ENCODE measurements at places on chromosomes 3 and 15.

DNA sequence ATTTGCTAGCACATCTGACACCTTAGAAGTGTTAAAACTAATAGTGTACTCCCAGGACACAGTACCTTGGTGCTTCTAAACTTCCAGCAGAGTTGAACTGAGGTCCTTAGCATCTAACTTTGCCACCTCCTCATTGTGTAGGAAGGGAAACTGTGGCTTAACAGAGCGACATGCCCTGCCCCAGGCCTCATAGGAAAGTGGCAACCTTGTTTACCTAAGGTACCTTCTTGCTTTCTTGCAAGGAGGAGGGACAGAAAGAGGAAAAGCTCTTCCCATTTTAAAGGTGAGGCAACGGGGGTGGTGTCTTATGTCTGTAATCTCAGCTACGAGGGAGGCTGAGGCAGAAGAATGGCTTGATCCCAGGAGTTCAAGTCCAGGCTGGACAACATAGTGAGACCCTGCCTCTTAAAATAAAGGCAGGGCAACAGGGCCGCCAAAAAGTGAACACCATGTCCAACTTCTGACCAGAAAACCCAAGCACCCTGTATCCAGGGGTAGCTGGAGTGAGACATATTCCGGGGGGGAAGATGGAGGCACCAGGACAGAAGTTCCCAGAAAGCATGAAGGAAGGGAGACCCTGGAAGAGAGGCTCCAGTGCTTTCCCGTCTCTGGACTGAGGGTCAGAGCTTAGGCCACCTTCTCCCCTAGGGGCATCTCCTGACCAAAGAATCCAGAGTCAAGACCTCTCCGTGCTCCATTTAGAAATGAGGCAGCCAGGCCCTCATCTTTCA, 540 bp upstream of the KLHL40 start:
- DNase-seq, result no peak

DNA sequence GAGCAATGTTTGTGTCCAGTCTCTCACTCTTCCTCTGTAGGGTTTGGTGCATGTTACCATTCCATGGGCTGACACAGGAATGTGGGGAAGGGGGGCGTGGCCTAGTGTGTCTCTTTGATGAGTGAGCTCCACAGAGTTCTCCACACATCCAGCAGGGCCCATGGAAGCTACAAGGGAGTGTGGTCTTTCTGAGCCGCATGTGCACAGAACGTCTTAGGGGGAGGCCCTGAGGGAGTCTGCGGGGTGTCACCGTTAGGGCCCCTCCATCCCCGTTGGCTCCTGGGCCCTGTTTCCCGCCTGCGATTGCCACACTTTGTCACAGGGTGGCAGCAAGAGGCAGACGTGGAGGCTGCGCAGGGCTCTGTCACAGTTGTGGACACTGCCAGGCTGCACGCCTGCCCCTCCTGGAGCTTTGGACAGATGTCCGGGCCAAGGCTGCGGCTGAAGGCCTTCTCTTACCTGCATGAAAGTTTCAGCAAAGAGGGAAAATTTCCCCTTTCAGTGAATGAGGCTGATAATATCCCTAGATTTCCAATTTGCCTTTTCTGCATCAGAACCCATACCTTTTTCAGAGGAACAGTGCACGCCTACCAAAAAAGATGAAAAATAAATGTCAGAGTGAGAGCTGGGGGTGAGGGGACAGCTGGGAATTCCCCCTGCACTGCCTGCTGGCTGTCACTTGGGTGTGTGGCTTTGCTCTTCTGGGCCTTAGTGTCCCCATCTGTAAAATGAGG, 24.3 kb downstream of the CACNA2D3 start:
- DNase-seq, result peak; percentile 41

DNA sequence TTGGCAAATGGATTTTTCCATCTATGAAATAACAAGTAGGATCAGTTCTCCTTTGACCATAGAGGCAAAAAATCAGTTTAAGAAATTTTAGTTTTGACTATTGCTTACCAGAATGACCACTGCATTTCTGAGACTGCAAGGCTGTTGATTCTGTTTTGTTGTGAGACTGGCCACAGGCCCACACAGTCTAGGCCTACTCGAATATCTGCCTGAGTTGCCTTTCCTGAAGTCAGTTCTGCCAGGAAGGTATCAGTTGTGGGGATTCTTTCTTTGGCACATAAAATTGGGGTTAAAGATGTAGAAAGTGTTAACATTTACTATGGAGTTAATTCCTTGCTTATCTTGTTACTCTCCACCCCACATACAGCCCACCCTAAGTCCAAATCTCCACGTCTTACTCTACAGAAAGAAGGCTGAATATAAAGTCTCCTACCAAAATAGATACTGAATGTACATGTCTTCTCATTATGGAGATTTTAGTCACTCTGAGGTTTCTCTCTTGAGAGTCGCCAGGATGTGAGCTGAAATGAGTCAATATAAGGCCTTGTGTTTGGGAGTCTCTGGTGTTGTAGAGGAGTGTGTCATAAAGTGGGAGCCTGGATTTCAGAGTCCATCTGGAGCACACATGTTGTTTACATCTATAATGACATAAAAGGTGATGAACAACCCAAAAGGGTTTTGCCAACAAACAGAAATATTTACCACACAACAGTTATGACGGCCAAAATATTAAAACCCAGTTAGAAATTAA, 45.0 kb upstream of the WWTR1 start:
- DNase-seq, result no peak

DNA sequence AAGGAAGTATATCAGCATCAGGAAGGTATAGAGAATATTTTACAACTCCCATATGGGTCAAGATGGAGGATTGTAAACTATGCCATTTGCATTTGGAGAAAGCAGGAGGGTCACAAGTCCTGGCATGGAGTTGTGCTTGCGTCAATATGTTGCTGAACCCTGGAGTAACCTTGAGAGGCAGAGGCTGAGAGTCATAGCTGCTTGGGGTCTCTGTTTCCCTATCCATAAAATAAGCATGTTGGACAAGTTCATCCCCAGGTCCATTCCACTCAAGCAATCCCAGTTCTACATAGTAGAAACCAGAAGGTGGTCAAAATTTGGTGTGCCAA, 273.6 kb downstream of the MECOM start:
- DNase-seq, result no peak

DNA sequence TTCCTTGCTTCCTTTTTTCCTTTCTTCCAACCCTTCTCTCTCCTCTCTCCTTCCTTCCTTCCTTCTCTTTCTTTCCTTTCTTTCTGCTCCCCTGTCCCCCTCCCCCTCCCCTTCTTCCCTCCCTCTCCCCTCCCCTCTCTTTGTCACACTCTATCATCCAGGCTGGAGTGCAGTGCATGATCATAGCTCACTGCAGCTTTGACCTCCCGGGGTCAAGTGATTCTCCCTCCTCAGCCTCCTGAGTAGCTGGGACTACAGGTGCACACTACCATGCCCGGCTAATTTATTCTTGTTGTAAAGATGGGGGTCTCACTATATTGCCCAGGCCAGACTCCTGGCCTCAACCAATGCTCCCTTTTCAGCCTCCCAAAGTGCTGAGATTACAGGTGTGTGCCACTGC, 18.7 kb downstream of the NFKBIZ start:
- DNase-seq, result no peak

GRCh38 chr15:35078221-35078915, 6.7 kb downstream of the NANOGP8 start:
- peak; percentile 15 for DNase-seq

- DNase-seq, result no peak
These were observed 34.3 kb upstream of the APH1B start for GRCh38 chr15:63243101-63243500.

DNA sequence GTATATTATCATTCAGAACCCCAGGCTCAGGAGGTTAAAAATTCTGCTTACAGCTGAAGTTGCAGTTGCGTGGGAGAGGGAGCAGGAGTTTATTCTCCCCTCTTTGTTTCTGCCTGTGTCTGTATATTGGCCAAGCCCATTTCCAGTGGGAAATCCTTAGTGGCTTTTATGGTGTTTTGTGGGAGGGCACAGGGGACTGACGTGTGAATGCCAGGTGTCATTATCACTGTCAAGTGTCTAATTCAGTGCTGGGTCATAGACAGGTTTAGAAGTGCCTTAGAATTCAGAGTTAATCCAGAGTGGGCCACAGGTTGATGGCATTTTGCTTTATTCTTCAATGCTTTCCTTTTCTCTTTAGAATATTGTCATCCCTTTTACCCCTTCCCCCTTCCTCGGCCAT, 33.4 kb downstream of the SLCO3A1 start:
- DNase-seq, result no peak

- peak; percentile 6 for DNase-seq
These were observed 6.5 kb upstream of the TBC1D23 start for GRCh38 chr3:100254168-100254777.

DNA sequence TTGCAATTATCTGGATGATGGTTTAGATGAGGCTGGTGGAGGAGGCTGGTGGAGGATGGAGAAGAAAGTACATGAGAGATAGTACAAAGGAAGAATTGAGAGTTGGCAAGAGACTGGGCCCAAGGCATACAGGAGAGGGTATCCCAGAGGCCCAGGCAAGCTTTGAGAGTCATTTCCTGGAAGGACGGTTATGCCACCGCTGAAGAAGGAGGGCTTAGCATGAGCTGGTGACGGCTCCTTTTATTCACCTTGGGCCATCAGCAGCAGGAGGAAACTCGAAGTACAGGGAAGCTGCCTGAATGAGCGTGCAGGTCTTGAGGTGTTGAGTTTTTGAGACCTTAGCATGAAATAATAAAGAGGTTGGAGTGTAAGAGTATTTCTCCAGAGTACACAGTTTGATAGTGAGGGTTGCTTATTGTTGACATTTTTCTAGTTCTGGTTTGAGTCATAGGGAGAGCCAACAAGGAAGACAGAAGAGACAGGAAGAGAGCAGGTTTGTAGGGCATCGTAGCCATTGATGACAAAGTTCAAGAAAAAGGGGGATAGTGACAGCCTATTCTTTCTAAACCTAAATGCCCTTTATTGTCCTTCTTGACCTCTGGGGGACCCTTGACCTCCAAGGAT, 13.8 kb downstream of the THSD4 start:
- DNase-seq, result no peak

- no peak for DNase-seq
These were observed at the start of gene CCDC54 for GRCh38 chr3:107377151-107377550. TSS of gene CCDC54 (plus strand) at chr3:107377439. CDS start at chr3:107377588, 149 bp downstream.

- DNase-seq, result no peak
These were observed 24.3 kb downstream of the LRRC28 start for GRCh38 chr15:99275525-99276128.

- no peak for DNase-seq
These were observed 67.3 kb upstream of the ST3GAL6 start for GRCh38 chr3:98695796-98696195.

DNA sequence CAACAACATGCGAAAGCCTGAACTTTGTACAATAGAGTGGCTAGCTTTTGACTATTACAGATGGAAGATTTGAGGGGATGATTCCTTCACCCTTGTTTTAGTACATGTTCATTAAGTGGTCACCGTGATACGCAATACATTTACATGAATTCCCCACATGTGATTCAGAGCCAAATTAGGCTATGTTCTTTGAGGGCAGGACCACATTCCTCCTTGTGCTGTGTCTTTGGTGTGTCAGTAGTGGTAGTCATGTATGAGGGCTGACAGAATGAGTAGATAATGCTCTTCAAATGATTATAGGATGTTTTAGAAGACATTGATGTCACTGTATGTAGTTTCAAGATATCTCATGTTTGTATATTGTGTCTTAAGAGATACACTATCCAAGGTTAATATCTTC, 12.1 kb downstream of the PTPRG start:
- no peak for DNase-seq

GRCh38 chr15:91032919-91033803, 10.8 kb upstream of the VPS33B start:
- peak; percentile 38 for DNase-seq

GRCh38 chr15:96470681-96471310, 140.3 kb downstream of the NR2F2 start:
- no peak for DNase-seq

DNA sequence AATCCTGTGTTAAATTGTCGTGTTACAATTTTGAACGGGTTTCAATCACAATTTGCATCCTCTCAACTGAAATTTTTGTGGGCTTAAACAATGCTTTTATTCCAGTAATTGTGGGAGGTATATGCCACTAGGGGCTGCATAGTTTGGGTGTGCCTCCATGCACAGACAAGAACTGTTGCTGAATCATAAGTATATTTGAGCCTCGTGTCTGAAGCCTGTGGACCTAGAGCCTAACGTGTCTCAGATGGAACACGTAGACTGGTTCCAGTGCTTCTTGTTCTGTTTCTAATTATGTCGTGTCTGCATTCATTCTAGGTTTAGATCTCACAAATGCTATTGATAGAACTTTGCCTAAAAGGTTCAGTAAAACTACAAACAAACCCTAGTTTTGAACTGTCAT, 363.4 kb downstream of the RBMS3 start:
- no peak for DNase-seq

GRCh38 chr3:63753567-63753966, 65.5 kb upstream of the C3orf49 start:
- DNase-seq, result no peak

DNA sequence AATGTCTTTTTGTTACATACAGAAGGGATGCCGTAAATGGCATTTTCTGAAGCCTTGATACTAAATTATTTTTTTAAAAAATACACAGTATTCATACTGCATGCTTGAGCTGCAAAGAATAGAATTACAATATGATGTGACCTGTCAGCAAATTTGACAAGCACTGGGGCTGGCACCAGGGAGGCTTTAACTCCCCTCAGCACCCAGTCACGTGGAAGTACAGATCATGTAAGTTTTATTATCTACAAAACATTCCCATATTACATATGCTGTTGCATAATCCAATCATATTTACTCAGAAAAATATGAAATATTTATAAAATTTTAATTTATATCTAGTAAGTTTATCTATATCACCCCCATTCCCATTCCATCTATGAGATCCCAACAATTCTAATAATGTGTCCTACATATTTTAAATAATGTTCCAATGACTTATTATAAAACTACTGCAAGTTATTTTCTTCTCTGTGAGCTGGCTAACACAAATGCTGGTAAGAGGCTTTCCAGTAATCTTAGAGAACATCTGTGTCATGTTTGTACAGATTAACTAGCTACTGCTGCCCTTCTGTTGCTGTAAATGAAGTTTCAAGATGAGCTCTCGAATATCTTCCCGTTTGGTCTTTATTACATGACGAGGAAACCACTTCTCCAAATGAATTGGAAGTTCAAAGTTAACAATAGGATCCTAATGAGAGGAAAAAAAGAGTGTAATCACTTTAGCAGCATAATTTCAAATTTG, 5.2 kb upstream of the IMPG2 start:
- DNase-seq, result no peak

- no peak for DNase-seq
These were observed 59.2 kb downstream of the SH3BP5 start for GRCh38 chr3:15273227-15273626.

- no peak for DNase-seq
These were observed 158.2 kb upstream of the RAP2B start for GRCh38 chr3:153003862-153004261.

GRCh38 chr3:158703566-158703965, 28.7 kb downstream of the RARRES1 start:
- no peak for DNase-seq

- DNase-seq, result no peak
These were observed 4.0 kb upstream of the MGA start for GRCh38 chr15:41656188-41656587.

- DNase-seq, result no peak
These were observed 37.0 kb downstream of the FBXL22 start for GRCh38 chr15:63634154-63634553.

DNA sequence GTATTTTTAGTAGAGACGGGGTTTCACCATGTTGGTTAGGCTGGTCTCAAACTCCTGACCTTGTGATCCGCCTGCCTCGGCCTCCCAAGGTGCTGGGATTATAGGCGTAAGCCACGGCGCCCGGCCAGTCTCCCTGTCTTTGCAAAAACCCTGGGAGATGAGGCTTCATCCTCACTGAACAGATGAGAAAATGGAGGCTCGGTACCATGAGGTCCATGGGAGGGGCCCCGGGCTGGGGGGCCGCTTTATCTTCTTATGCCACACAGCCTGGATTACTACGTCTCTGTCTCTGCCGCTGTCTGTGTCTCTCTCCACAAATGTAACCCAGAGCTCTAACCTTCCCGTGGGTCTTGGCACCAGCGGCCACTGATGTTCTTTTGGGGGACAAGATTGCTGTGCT, 39.1 kb downstream of the ABTB1 start:
- DNase-seq, result no peak
